ENCODE measurements at places on chromosomes 12 and 14. TPM values are rescaled to one million over a fixed set of nuclear protein-coding genes. Genes with fewer than 3 reads are reported as not detected.

DNA sequence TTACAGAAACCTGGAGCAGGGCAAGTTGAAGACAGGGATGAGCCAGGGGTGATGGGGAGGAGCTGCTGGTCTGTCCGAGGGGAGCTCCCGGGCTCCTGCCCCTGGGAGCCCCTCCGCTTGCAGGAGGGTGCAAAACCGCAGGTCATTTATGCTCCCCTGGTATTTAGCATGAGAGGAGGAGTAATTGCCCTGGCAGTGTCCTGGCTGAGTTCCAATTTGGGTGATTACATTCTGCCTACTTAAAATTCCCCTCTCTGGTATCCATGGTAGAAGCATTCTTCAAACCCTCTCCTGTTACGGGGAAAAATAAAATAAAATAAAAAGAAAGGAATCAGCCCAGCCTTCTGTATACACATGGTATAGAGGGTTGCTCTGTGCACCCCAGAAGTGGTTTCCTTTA lies 61.7 kb upstream of the VRK1 start:
- no peak for DNase-seq

DNA sequence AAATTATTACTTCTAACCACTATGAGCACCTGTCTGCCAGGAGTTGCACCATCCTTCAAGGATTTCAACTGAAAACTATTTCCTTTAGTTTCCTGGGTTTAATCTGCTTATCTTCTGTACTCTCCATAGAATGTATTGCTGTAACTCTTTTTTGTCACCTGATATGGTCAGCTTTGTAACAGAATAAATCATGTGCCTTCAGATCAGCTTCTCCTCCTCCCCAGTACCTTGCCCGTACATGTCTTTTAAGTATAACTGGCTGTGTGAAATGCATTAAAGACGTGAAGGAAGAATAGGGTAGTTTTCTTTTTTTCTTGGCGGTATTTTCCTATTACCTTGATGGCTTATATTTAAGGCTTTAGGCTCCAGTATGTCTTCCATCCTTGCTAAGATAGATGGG lies 200.3 kb upstream of the NAV3 start:
- no peak for DNase-seq

GRCh38 chr14:63273717-63274655 lies 44.7 kb downstream of the GPHB5 start:
- no peak for DNase-seq

DNA sequence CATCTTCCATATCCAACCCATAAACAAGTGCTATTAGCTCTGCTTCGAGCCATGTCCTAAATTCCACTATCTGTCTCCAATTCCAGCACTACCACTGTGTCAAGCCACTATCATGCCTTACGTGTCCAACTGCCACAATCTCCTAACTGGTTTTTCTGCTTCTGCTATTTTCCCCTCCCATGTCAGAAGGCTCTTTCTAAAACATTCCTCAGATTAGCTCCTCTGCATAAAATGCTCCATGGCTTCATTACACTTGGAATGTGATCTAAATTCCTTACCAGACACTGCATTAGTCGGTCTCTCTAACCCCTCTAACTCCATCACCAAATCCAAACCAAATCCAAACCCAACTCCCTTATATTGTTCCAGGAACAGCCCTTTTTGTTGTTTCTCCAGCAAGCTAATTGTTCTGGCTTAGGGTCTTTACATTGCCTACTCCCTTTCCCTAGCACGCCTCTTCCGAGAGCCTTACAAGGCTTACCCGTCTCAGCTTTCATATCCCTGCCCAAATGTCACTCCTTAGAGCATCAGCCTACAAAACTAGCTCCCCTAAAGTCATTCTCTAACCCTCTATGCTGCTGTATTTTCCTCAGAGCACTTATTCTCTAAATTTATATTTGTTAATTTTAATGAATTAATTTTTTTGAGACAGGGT lies 139.7 kb downstream of the HELB start:
- no peak for DNase-seq

DNA sequence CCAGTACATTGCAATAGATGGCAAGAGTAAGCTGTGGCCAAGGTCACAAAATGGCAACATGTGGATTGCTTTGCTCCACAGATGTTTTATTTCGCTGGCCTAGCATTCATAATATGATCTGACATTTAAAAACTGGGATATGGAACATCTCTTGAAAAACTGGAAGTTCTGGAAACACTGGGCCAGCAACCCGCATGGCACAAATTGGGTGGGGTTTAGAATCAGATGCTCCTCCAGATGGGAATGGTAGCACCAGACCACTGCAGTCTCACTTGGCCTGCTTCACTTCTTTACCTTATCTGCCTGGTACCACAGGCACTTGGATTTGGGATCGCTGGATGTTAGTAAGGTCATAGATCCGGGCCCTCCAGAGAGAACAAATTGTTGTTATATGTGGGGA lies 10.1 kb downstream of the ZC2HC1C start:
- no peak for DNase-seq

DNA sequence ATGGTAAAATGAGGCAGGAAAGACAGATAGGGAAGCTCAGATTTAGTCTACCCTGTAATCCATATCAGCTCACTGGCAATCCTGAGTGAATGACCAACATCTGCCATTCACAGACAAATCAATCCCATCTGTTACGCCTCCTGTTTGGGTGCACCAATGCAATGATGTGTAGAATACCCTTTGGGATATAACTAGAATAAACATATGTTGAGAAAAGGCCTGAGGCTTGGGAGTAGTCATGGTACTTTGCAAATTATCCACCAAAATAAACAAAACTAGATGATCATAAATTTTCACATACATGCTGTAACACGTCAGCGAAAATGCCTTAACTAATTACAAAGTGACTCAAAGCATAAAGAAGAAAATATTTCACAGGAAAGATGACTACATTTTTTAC lies 78.8 kb downstream of the KCNC2 start:
- no peak for DNase-seq

- DNase-seq = no peak
Measured at GRCh38 chr14:65229748-65230728, 127.7 kb upstream of the MAX start.

DNA sequence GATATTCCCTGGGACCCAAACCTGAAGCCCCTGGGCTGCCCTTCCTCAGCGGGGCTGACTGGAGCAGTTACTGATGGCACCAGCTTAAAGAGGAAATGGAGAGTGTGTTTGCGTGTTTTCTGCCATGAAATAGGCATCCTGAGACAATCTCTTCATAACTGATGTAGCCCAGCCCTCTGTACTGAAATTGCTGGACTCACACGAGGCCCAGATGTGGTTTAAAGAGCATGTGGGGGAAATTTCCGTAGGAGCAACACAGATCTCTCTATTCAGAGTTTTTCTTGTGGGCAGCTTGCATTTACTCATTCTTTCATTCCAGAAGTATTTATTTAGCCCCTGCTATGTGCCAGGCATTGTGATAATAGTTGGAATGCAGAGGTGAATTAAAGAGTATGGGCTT lies 782.1 kb upstream of the TBX3 start:
- no peak for DNase-seq

DNA sequence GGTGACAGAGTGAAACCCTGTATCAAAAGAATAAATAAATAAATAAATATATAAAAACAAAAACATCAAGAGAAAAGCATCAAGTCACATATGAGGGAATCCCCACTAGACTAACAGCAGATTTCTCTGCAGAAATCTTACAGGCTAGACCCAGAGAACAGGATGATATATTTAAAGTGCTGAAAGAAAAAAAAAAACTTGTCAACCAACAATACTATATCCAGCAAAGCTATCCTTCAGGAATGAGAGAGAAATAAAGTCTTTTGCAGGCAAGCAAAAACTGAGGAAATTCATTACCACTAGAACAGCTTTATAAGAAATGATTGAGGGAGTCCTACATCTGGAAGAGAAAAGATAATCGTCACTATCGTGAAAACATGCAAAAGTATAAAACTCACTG lies 6.4 kb upstream of the SFSWAP start:
- DNase-seq = no peak

DNA sequence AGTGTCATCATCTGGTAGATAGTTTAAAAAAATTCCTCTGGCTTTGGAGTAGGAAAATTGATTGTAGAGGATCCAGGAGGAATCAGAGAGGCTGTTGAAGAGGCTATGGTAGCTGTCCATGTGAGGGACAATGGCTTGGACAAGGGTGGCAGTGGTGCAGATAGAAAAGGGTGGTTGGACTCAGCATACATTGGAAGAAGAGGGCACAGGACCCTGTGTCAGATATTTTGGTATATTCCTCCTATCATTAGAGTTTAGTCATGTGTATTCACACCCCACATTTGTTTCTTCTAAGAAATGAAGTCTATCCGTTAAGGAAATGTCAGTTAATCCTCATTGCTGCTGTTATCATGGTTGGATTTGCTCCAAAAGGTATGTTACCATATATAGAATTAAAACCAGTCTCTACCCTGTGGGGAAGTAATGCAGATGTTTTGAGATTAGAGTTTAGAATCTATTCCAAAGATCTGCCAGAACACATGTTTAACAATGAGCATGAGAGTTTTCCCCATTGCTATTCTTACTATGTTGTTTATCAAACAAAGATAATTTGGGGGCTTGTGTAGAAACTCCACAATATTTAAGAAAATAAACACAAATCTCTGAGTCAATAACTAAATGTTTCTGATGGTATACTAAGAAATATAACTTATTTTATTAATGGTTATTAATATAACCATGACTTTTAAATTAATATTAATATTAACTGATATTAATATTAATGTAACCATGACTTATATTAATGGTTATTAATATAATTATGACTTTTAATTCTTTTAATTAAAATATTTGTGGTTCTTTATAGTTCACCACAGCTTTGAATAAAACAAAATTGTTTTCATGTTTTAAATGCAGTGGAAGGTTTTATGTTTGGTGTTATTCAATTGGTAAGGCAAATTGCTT lies 80.9 kb downstream of the CRADD start:
- no peak for DNase-seq

DNA sequence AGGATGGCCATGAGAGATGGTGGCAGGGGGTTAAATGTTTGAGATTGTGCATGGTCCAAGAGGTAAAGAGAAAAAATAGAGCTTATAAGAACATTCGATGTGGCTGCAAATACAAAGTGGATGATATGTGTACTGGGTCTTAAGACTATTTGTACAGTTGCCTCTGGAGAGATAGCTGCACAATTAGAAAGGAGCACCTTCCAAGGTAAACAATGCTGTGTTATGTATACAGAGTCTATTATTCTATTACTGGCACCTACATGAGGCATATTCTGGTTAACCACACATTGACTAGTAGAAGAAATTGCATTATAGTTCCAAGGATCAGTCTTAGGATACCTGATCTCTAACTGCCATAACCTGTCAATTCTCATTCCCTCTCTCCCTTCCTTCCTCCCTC lies 238.0 kb upstream of the FOXN3 start:
- no peak for DNase-seq

DNA sequence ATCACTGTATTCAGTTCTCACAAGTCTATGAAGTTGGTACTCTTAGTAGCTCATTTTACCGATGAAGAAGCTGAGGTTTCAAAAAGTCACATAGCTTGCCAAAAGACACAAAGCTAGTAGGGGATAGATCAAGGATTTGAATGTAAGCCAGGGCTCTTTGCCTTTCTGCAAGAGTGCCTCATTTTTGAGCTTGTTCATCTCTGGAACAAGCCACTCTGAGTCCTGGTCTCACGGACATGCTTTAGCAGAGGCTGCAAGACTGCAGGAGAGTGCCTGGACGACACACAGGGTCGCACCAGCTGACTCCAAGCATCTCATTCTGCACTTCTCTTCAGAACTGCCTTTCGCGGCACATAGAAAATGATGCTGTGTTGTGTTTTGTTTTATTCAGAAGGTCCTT lies 3.7 kb downstream of the NUAK1 start:
- DNase-seq = no peak

DNA sequence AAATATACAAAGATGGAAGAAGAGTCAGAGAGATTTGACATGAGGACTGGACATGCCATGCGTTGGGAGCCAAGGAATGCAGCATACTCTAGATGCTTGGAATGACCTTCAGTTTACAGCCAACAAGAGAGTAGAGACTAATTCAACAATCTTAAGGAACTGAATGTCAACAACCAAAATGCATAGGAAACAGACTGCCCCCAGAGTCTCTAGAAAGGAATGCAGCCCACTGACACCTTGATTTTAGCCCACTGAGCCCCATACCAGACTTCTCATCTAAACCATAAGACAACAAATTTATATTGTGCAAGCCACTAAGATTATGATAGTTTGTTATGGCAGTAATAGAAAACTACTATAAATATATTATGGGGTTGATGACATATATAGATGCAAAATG lies 611.2 kb downstream of the RPS29 start:
- DNase-seq = no peak

GRCh38 chr14:103188810-103189480 lies 65.7 kb downstream of the TNFAIP2 start:
- DNase-seq = no peak

DNA sequence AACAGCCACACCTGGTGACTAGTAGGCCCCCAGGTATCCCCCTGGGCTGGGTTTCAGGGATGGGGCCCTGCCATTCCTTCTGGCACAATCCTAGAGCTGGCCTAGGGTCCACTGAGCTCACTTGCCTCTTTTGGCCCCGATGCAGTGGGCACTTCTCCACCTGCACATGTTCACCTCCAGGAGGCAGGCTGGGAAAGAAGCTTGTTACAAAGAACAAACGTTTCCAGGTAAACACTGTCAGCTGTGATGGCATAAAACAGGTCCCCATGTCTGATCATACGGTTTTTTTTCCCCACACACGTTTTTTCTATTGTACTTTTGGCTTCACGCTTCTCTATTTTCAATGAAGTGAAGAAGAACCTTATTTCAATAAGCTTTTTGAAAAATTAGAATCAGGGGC lies 15.8 kb upstream of the HVCN1 start:
- no peak for DNase-seq

DNA sequence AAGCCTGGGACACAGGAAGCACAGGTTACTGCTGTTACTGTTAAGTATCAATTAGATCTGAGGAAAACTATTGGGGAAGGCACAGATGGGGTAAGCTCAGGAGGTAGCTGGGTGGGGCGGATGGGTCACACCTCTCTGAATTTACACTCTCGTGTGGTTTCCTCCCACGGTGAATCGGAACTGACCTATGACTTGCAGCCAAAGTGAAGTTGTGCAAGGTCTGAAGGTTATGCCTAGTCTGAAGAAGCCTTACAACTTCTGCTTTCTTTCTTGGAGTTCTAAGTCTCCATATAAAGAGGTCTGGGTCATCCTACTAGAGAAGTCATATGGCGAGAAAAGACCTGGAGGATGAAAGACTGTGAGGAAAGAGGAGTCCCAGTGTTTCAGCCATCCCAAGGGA lies 25.6 kb upstream of the GPATCH2L start:
- no peak for DNase-seq

- DNase-seq = no peak
Measured at GRCh38 chr12:24631676-24632426, 317.1 kb downstream of the BCAT1 start.

Gene APEX1
- total RNA-seq = 50.9 TPM

Gene VDR
- total RNA-seq = 0.28 TPM

Gene TMEM119
- total RNA-seq = 0.23 TPM

Gene PZP
- 0.70 TPM for total RNA-seq

Gene AGAP2
- 0.83 TPM for total RNA-seq

Gene KRT85
- total RNA-seq = not detected

Gene STON2
- total RNA-seq = 6.3 TPM

Gene RARG
- total RNA-seq = 2.5 TPM

Gene CFAP251
- total RNA-seq = 2.2 TPM

Gene FGF23
- 0.25 TPM for total RNA-seq

Gene ZNF891
- total RNA-seq = 0.78 TPM

Gene LBHD2
- not detected for total RNA-seq

Gene AQP2
- not detected for total RNA-seq

Gene ATL1
- 0.48 TPM for total RNA-seq

Gene YLPM1
- 16.4 TPM for total RNA-seq

Gene CD69
- 0.53 TPM for total RNA-seq

Gene PGF
- 2.8 TPM for total RNA-seq
